Activated CD4-positive, alpha-beta memory T cell treated with anti-CD3 and anti-CD28 coated beads, Interleukin-2, amount 10 ng/mL, durations not matched to agents 7 days and 5 days (primary cell): ENCODE measurements at places on chromosomes 12 and 14.

GRCh38 chr12:120902846-120903411 is 1.2 kb downstream of the SPPL3 start:
- DNase-seq: no peak

- DNase-seq: no peak
Observed at GRCh38 chr14:56219666-56220413, 101.6 kb downstream of the PELI2 start.

- DNase-seq: no peak
Observed at GRCh38 chr14:58276208-58276607, 22.1 kb upstream of the ARID4A start.

GRCh38 chr12:39237004-39237403 is 205.9 kb downstream of the KIF21A start:
- no peak for DNase-seq

DNA sequence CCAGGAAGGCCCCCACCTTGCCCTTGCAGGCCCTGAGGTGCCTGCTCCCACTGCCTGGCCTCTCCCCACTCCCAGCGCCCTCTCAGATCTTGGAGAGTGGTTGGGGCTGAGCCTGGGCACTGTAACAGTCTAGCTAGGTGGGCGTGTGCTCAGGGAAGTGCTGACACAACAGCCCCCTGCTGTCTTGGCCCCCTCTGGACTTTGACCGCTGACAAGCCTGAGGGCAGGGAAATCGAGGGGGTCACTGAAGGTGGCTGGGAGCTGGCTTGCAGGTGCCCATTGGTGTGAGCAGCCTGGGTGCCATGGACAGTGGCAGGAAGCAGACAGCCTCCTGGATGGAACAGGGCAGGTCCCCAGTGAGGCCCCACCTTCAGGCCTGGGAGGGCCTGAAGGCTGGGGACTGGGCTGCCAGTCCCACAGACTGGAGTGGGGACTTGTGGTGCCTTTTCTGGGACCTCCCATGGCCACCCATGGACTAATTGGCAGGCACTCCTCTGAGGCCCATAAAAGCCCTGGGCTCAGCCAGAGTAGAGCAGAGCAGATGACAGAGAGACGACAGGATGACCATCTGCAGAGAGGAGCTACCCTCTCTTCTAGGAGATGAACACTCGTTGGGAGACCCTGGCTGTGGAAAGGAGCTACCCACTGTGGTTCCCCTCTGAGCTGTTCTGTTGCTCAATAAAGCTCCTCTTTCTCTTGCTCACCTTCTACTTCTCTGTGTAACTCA is 158.6 kb upstream of the SLC38A2 start:
- DNase-seq: no peak

- DNase-seq: no peak
Observed at GRCh38 chr12:26851031-26851809, 18.2 kb upstream of the ITPR2 start.

- DNase-seq: no peak
Observed at GRCh38 chr12:4388662-4389061, 9.2 kb upstream of the FGF23 start.

DNA sequence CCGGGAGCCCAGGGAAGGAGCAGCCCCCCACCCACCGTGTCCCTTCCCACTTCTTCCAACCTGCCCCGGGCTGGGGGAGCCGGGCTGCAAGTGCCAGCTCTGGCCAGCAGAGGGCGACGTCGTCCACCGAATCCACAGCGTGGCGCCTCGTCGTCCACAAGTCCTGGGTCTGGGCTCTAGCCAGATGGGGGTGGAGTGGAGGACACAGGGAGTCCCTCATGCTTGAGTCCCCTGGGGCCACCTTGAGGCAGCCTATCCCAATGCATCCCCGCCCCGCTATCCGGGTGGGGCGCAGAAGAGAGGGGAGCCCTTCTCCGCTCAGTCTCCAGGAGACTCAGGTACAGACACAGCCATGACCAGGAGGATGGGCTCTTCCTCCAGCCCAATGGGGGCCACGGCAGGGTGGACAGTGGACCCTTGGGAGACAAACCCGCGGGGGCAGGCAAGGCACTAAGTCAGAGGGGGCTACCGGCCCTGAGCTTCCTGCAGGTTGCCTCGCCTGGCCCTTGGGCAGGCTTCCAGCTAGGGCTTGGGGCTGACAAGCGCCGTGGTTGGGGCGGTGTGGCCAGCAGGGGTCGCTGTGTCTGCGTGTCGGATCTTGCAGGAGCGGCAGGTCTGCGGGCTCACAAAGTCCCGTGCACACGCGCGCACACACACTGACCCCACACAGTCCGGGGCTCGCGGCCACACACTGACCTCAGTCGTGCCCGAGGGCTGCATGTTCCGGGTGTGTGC is 5.5 kb downstream of the AQP5 start:
- peak; percentile 92 for DNase-seq

DNA sequence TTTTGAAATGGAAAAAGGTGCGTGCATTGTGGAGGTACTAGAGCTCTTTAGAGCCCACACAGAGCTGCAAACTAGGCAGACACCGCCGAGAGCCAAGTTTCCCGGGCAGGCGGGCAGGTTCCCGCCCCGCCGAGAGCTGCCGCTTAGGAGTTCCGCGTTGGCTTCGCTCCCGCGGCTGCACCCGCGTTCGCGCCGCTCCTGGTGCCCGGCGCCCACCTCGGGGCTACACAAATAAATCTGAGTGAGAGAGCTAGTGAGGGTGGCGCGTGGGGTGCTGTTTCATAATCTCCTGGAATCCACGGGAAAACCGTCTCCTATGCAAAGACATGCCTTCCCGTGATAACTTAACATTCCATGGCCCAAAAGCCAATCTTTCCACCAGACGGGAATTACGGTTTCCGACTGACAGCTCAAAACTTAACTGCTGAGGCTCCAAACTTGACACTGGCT is 645 bp downstream of the KITLG start:
- no peak for DNase-seq

GRCh38 chr14:50605766-50606165 is 45.8 kb downstream of the ATL1 start:
- DNase-seq: no peak

DNA sequence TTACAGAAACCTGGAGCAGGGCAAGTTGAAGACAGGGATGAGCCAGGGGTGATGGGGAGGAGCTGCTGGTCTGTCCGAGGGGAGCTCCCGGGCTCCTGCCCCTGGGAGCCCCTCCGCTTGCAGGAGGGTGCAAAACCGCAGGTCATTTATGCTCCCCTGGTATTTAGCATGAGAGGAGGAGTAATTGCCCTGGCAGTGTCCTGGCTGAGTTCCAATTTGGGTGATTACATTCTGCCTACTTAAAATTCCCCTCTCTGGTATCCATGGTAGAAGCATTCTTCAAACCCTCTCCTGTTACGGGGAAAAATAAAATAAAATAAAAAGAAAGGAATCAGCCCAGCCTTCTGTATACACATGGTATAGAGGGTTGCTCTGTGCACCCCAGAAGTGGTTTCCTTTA is 61.7 kb upstream of the VRK1 start:
- no peak for DNase-seq

DNA sequence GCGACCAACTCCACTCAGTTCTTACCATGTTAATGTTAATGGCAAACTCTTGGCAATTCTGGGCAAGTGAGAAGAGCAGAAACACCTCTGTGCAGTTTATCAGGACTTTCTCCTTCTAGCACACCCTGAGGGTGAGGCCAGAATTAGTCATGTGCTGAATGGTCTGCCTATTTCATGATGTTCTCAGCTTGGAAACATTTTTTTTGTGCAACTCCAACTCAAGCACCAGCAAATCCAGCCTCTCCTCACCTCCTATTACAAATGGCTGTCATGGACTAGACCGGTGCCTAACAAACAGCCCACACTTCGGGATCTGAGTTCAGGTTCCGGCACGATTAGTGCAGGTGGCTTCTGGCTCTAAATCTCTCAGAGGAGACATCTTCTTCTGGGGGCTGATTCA is 246.0 kb downstream of the ZFP36L1 start:
- no peak for DNase-seq

- DNase-seq: no peak
Observed at GRCh38 chr12:82174383-82174782, 183.8 kb downstream of the CCDC59 start.

DNA sequence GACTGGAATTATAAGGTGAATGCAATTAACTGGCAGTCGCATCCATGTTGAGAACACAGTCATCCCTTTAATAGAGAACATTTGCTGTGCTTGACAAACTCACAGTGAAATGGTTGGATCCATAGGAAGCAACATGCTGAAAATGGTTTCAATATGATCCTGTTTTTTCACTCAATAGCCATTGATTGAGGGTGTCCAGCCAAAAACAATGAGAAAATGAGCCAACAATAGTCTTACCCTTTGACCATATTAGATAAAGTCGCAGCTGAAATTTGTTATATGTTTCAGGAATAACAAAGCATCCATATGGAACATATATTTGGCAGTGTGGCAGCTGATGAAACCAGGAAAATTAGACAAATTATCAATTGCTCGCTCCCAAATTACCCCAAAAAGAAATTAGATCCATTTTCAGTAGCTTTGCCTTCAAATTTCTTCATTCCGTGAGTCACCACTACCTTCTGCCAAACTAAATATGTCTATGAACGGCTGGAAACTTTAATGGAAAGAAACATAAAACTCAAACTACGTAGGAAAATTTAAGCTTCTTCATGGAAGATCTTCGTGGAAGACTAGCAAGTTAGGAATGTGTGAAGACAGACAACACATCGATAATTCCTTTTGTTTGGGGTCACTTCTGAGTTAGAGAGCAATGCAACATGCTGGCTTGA is 17.4 kb downstream of the IGF1 start:
- no peak for DNase-seq

DNA sequence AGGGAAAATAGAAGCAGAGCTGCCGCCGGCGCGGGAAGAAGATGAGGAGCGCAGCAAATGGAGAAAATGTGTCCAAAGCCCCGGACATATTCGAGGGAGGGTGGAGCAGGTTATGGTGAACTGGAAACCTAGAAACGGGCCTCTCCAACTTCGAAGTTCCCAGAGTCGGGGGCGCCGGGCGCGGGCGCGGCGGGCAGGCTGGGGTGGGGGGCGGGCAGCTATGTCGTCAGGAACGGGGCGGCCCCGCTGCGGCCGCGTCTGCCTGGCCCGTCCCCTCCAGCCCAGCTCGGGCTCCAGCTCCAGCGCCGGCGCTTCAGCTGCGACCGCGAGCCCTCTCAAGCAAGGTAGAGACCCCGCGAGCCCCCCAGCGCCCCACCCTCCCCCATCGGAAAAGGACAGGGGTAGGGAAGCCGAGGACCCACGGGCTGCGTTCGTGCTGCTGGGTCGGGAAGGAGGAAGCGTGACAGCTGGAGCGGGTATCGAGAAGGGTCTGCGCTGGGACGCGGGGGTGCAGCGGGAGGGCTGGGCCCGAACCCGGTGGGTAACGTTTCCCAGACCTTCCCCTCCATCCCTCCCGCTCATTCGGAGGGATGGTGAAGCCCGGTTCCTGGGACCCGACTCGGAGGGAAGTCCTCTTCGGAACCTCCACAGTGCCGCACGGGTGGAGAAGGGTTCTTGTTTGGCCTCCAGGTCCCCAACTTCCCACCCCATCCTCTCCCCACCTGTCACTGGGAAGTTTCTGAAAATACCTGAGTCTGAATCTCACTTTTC is 1.0 kb downstream of the DGKA start:
- peak; percentile 45 for DNase-seq

GRCh38 chr14:22875003-22875747 is 3.6 kb downstream of the LRP10 start:
- no peak for DNase-seq

- DNase-seq: no peak
Observed at GRCh38 chr14:99199846-99200653, 71.9 kb downstream of the BCL11B start.

GRCh38 chr12:27667540-27667939 is 28.7 kb upstream of the REP15 start:
- peak; percentile 30 for DNase-seq

DNA sequence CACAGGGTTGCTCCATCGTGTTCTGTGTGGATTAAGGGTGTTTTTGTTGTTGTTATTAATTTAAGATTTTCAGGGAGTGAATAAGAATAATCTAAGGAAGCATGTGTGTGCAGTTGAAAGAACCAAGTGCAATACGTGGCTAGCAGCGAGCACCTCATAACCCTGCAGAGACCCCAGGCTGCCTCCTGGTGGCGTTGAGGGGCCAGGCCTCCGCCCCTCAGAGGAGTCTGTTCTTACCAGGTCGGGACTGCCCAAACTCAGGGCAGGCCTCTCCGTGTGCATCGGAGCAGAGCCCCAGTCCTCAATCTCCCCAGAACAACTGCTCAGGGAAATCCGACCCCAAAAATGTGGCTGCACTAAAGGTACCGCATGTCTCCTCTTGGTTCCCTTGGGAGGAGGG is 36.8 kb downstream of the IL31 start:
- DNase-seq: no peak

DNA sequence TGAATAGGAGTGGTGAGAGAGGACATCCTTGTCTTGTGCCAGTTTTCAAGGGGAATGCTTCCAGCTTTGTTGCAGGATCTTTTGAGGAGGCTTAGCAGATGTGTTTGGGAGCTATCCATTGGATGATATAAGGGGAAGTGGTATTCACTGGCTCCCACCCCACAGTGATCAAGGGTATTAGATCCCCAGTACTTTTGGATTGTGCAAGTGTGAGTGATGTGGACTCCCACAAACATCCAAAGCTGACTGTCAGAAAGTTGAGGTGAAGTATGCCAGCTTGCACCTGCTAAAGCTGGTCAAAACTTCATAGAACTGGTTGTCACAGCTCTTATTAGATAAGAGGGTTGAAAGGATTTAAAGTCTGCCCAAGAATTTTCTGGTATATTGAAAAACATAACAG is 110.1 kb upstream of the BTG1 start:
- no peak for DNase-seq

DNA sequence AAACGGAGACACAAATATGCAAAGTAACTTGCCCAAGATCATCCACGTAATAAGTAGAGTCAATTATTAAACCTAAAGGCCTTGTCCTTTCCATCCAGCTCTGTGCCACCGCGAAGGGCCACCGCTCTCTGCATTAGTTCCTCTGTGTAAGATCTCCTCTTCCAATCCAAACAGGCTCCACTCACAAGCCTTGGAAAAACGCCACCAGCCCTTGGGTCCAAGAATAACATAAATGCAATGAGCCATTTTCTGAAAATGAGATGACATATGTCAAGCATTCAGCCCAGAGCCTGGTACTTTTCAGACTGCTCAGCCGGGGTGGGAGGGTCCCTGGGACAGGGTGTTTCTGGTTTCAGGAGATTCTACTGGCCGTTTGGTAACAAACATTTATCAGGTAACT is 30.0 kb downstream of the DGLUCY start:
- no peak for DNase-seq

DNA sequence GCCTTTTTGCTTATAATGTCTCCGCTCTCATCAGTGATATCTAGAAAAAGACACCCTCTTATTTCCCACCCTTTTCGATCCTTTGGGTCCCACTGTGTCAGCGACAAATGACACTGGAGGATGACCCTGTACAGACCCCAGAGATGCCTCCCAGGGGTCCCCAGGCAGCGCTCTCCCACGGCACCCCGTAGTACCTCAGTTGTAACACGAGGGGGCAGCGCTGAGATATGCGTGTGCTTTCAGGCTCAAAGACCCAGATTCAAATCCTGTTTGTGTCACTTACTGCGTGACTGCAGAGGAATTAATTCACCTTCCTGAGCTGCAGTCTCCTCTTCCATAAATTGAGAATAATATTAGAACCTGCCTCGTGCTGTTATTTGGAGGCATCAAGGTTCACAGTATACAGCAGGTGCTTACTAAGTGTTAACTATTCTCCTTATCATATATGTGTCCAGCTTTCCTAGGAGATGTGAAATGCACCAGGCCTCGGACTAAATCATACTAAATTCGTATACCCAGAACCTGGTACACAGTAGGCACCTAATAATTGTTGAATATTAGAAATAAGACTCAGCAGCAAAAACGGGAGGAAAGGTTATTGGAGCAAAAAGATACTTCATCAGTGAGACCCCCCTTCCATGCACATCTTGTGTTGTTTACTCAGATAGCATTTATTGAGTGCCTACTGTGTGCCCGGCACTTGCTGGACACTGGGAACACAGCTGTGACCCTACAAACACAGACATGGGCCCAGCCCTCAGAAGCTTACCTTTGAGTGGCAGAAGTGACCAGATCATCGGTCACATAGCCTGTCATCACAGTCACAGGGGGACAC is 99.9 kb downstream of the PHETA1 start:
- peak; percentile 21 for DNase-seq
